T-helper 2 cell treated with Interferon-gamma antibody and Interleukin-4, amounts not matched to agents 100 ng/mL and 5 ng/mL, for 36 hours (primary cell): ENCODE measurements at places on chromosomes 13 and 19. TPM values are rescaled to one million over a fixed set of nuclear protein-coding genes. Genes with fewer than 3 reads are reported as not detected.

FAM174C gene
- 57.5 and 57.8 TPM in 2 replicates for total RNA-seq

TSHZ3 gene
- 0.61 TPM in 2 replicates for total RNA-seq

SLC6A16 gene
- 3.5 and 3.8 TPM in 2 replicates for total RNA-seq

PRR22 gene
- 4.5 TPM in 2 replicates for total RNA-seq

FOXA3 gene
- total RNA-seq, result not detected in 2 replicates

C5AR1 gene
- total RNA-seq, result 1.4 and 1.7 TPM in 2 replicates

C19orf85 gene
- total RNA-seq, result not detected in 2 replicates

STX10 gene
- total RNA-seq, result 56.2 and 56.6 TPM in 2 replicates

ACP7 gene
- not detected in 2 replicates for total RNA-seq

ZSCAN18 gene
- 2.7 and 3.5 TPM in 2 replicates for total RNA-seq

ACTMAP gene
- total RNA-seq, result 16.6 and 17.0 TPM in 2 replicates

ZNF567 gene
- total RNA-seq, result 8.9 and 9.2 TPM in 2 replicates

KLK14 gene
- 0.64 and 0.80 TPM in 2 replicates for total RNA-seq
